ENCODE measurements at places on chromosomes 7 and 10.

GRCh38 chr7:2157473-2158279 is 75.1 kb downstream of the MAD1L1 start:
- DNase-seq = no peak

- DNase-seq = no peak
Measured at GRCh38 chr10:96584035-96584434, 2.8 kb downstream of the TM9SF3 start.

DNA sequence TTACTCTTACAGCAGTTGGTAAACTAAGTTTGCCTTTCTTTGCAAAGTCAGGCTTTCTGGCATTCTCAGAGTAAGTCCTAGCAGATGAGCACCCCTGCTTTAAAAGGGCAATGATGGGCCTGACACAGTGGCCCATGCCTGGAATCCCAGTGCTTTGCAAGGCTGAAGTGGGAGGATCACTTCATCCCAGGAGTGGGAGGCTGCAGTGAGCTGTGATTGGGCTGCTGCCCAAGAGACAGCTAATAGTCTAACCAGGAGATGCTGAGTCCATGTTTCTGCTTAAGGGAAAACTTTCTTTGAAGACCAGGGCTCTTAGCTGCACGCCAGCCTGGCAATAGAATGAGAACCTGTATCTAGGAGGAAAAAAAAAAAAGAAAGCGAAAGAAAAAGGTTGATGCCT is 100.2 kb upstream of the MPP7 start:
- DNase-seq = no peak

- no peak for DNase-seq
Measured at GRCh38 chr7:133112976-133113375, 31.1 kb upstream of the CHCHD3 start.
